Skin of body (tissue), 3 donors: ENCODE measurements at places on chromosomes 5 and 9. TPM values are rescaled to one million over a fixed set of nuclear protein-coding genes. Genes with fewer than 3 reads are reported as not detected.

SPINK6 gene
- not detected for total RNA-seq

CTXN3 gene
- not detected for total RNA-seq

SPATA31D4 gene
- total RNA-seq: not detected

NEUROG1 gene
- not detected for total RNA-seq

ZNF462 gene
- 25.7 TPM for total RNA-seq

TRIM7 gene
- total RNA-seq: 2.3 TPM

ANKRD34B gene
- total RNA-seq: 0.10 TPM

NIPAL4 gene
- total RNA-seq: 11.9 TPM

PCA3 gene
- total RNA-seq: 0.20 TPM

NSG2 gene
- 3.1 TPM for total RNA-seq

PCDHGB6 gene
- 5.6 TPM for total RNA-seq

TUSC1 gene
- 10.2 TPM for total RNA-seq

HACD4 gene
- total RNA-seq: 4.7 TPM

DNAJC25 gene
- 6.6 TPM for total RNA-seq

TXNDC8 gene
- not detected for total RNA-seq

IL7R gene
- total RNA-seq: 2.0 TPM

ARHGEF28 gene
- total RNA-seq: 19.2 TPM

GFM2 gene
- total RNA-seq: 36.7 TPM

IFNA14 gene
- not detected for total RNA-seq

GABRP gene
- 31.4 TPM for total RNA-seq

NUTM2G gene
- not detected for total RNA-seq

C9orf50 gene
- total RNA-seq: not detected

EGFLAM gene
- 22.2 TPM for total RNA-seq

MYOT gene
- 26.8 TPM for total RNA-seq

GABRA1 gene
- total RNA-seq: not detected

DRD1 gene
- 0.10 TPM for total RNA-seq

PAIP2 gene
- 76.0 TPM for total RNA-seq
